ENCODE measurements at places on chromosomes 16 and 17.

DNA sequence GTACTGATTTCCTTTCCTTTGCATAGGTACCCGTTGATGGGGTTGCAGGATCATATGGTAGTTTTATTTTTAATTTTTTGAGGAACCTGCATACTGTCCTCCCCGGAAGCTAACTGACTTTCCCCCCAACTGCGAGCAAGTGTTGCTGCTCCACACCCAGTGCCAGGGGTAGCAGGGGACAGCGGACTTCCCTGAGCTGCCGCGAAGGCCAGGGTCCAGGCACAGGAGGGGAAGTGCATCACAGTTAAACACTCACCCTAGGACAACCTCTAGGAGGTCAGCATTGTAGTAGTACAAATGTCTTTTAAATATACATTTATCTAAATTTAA, 201.7 kb downstream of the NPIPB11 start:
- DNase-seq, result no peak

DNA sequence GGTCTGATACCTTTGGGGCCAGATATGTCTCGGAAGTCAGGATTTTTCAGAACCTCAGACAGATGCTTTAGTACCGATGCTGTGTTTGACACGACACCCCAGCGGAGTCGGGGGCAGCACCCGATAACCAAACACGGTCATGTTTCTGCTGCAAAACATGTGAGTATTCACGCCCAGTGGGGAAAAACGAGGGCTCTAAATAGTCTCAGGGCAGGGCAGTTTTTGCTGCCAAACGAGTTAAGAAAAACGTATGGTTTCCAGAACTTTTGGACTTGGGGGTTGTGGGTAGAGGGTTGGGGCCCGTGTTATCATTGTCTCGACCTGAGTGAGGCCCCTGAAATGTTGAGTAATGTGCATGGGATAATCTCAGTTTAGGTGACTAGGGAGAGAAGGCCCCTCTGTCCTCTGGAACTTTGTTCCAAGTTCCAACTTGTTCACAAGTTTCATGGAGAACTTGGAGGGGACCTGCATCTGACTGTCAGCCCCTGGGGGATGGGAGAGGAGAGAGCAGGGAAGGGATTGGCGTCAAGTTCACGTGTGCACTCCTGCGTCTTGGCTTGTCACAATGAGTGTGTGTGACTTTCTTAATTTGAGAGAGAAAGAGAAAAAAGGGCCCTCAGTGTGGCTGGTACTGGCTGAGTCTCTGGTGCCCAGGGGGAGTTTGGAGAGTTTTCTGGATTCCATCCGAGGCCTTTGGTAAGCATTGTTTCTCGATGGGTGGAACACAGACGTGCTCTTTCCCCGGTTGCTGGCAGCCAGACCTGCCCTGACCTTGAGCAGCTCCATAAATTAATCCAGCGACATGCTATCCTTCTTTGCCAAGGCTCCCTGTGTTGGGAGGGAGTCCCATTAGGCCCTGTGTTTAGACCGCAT, 83.9 kb upstream of the CIBAR2 start:
- DNase-seq, result no peak

GRCh38 chr17:73228748-73229236, 32.9 kb downstream of the CPSF4L start:
- DNase-seq, result peak; percentile 85

GRCh38 chr16:22634954-22635353, 124.3 kb downstream of the NPIPB5 start:
- no peak for DNase-seq

DNA sequence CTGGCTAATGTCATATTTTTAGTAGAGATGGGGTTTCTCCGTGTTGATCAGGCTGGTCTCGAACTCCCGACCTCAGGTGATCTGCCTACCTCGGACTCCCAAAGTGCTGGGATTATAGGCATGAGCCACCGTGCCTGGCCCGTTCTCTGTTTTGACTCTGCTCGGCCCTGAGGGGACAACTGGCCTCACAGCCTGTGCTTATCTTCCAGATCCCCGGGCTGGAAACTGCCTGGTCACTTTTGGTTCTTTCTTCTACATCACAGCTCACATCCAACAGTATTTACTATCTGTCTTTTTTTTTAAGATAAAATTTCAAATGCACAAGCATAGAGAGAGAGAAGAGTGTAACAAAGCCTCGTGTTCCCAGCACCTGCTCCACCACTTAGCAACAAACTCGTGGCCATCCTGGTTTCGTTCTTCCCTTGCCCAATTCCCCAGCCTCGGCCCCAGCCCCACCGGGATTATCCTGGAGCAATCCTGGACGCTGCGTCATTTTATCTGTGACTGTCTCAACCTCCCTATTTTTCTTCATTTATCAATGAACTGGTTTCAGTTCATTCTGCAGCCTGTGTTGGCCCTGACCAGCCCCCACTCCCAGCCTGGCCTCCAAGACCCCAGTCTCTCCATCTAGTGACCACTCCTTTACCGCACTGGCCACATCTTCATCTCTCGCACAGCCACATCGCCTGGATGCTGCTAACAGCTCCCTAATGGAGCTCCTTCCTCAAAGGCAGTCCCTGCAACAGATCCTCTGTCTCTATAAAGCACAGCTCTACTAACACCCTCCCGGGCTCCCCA, 21.1 kb downstream of the PIMREG start:
- DNase-seq, result no peak

DNA sequence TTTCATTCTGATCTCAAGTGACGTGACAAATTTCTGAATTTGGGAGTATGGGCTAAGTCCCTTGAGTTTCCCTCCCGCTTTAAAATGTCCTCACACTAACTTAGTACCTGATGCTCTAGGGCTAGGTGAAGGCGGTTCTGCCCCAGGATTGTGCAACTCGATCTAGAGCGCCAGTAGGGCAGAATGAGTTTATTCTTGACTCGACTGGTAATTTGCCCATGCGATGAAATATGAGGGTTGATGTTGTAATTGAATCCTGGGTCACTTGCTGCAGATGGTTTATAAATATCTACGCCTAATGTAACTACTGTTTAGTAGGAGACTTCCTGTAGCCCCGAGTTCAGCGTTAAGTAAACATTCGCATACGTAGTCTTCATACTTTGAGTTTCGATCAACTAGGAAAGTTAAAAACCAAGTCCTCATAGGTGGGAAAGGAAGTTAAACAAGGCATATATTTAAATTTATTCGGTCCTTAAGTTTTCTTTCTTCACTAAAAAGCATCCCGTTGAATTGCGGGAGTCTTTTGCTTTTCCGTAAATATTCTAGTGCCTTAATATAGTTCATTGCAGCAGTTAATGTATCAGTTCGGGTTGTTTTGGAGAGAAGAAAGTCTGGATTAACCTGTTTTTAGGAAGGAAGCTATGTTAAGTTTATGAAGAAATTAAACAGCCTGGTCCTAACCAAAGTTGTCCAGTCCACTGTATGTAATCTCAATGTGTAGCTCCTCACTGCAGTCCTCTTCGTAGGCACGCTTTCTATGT, 1.6 kb downstream of the CTCF start:
- DNase-seq, result peak; percentile 66

GRCh38 chr17:73621685-73622084, 22.6 kb downstream of the SDK2 start:
- no peak for DNase-seq

GRCh38 chr16:70582280-70582978, 58.8 kb downstream of the SF3B3 start:
- DNase-seq, result peak; percentile 6

DNA sequence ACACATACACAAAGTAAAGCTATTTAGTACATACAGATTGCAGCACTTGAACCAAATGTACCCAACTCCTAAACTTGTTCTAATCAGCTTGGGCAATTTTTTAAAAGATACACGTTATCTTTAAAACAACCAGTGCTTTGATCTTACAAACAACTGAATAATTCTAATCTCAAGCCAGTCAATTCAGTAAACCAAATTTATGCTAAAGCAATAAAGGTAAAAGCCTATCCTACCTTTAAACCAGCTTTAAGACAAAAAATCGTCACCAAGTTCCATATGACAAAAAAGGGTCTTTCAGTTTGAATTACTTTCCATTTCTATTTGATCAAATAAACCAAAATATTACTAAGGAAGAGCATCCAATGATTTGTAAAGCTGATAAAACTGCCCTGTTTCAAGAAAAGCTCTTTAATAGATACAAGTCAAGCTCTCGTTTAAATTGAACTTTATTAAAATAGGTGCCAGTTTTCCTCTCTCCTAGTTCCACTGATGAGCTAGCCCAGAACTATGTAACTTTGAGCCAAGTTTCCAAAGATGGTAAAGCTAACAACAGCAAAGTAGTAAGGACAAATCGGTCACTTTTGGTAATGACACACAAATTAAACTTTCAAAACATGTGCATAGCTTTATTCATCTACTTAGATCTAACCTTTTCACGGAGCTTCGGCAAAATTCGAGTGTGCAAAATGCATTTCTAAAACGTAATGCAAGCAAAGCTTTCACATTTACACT, 10.2 kb downstream of the CRYBA1 start:
- no peak for DNase-seq

DNA sequence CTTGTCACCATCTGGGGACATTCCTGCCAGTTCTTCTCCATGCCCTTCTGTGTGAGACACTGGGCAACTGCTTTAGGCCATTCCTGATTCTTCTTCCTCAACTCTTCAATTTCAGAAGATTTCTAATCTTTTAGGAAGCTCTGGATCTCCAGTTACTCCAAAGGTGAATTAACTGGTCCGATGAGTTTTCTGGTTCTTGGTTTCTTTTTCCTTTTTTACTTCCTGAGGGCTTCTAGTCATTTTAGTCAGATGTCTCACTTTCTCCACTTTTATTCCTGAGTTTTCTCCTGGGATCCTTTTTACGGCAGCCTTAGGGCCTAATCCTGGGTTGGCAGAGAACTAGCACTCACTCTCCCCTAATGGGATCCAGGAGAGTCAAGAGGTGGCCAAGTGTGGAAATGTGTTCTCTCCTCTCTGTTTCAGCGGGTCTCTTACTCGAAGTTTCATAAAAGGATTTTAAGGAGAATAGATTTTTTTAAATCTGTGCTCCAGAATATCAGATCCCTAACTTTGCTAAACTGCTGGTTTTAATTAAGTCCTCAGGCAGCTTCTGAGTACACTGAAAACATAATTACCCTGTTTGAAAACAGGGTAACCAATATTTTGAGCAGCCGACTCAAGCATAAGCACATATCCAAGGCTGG, 107.6 kb downstream of the RMI2 start:
- no peak for DNase-seq

- DNase-seq, result peak; percentile 60
These were observed 2.7 kb downstream of the CBX4 start for GRCh38 chr17:79836510-79836971.

DNA sequence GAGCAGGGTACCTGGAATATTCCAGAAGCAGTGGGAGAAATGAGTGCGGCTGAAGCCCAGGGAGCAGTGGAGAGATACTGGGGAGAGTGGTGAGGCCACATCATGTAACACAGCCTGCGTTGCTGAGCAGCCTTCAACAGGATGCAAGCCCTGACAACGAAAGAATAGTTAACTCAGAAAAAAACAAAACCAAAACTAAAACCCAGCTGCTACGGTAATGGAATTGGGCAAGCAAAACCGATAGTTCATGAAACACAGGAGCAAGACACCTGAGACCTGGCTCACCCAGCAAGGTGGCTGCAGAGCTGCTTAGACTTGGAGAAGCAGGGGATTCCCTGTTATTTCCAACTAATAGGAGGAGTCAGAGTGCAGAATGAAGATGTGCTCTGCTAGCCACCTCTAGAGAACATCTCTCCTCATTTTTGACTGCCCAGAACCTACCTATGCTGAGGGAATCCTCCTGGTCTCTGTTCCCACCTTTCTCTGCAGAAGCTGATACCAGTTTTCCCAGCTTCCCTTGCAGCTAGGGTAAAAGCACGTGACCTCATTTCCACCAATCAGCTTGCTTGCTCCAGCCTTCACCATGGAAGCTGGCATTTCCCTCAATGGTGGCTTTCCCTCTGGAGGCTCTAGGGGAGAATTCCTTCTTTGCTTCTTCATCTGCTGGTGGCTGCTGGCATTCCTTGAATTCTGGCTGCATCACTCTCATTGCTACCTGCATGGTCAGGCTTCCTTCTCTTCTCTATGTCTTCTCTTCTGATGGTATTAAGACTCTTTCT, 59.4 kb upstream of the XYLT1 start:
- peak; percentile 5 for DNase-seq

DNA sequence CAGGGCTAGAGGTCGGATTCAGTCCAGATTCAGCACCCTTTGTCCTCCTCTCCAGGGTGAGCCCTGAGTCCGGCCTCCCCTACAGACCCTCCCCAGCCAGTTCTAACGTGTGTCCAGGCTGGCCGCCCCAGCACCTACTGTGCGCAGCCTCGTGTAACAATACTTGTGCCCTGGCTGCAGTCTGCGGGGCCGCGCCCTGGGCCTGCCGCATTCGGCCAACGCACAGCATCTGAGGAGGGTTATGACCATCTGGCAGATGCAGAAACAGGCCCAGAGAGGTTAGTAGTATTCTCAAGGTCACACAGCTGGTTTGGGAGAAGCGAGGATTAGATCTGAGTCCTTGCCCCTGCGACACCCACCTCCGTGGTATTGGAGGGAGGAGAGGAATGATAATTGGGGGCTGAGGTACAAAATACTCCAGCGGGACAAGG, 968 bp downstream of the RIPOR1 start:
- no peak for DNase-seq

GRCh38 chr17:48261297-48261880, 153.8 kb downstream of the SNX11 start:
- peak; percentile 19 for DNase-seq

GRCh38 chr16:82281544-82281943, 111.5 kb upstream of the MPHOSPH6 start:
- DNase-seq, result no peak

GRCh38 chr17:58083491-58084316, 485 bp downstream of the DYNLL2 start:
- peak; percentile 63 for DNase-seq

GRCh38 chr17:73551759-73552158, 92.5 kb downstream of the SDK2 start:
- no peak for DNase-seq

- DNase-seq, result peak; percentile 46
These were observed 54.7 kb downstream of the CBFA2T3 start for GRCh38 chr16:88922114-88922825.

DNA sequence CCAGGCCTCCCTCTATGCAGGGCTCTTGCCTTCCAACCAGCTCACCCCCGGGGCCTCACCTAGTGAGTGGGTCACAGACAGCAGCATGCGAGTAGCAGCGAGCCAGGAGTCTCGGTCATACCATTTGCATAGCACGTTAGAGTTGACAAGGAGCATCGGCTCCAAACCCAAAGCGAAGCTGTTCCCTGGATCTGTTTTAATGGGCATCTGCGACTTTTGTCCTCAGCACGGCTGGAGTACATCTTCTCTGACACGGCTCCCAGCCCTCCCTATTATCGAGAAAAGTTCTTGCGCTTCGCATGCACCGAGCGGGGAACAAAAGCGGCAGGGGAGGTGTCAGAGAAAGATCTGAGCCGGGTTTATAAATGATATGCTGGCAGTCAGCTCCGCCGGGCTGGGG, 253.3 kb downstream of the MAF start:
- DNase-seq, result no peak
